GM12878 (cell line): ENCODE measurements at places on chromosomes 6 and 20.

GRCh38 chr6:166543603-166544295, 42.7 kb downstream of the RAMACL start:
- no peak overlapping the region for H3K4me3 ChIP-seq
- H3K27ac ChIP-seq = no peak overlapping the region
- H3K36me3 ChIP-seq = no peaks in the 10 kb centered on the region
- no peak for DNase-seq
- peaks cover 16% of the 10 kb centered on the region for H3K4me1 ChIP-seq

DNA sequence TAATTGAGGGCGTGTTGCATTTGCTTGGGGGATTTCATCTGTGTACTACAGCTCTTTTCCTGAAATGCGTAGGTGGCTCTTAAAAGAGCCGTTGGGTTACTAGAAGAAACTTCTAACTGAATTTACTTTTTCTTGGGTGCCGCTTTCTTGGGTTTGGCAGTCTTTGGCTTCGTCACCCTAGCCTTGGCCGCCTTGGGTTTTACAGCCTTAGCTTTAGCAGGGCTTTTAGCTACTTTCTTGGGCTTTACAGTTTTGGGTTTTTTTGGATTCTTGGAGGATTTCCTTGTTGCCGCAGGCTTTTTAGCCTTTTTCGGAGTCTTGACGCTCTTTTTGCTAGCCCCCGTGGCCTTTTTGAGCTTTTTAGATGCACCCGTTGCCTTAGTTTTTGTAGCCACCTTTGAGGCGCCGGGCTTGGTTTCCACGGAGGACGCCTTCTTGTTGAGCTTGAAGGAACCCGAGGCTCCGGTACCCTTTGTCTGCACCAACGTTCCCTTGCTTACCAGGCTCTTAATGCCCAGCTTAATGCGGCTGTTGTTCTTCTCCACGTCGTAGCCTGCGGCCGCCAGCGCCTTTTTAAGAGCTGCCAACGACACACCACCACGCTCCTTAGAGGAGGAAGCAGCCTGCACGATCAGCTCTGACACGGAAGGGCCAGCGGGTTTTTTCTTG, 54.5 kb downstream of the TRIM38 start:
- H3K27ac ChIP-seq = no peak overlapping the region
- H3K4me3 ChIP-seq = no peak overlapping the region
- no peaks in the 10 kb centered on the region for H3K27me3 ChIP-seq
- no peak for DNase-seq

- no peak overlapping the region for H3K27ac ChIP-seq
- no peaks in the 10 kb centered on the region for H3K36me3 ChIP-seq
- no peak for DNase-seq
- H3K4me1 ChIP-seq = no peaks in the 10 kb centered on the region
Measured at GRCh38 chr6:101534386-101534785, 140.9 kb downstream of the GRIK2 start.

GRCh38 chr20:14245368-14245970, 91.9 kb downstream of the FLRT3 start:
- H3K4me3 ChIP-seq = no peak overlapping the region
- H3K36me3 ChIP-seq = no peaks in the 10 kb centered on the region
- H3K4me1 ChIP-seq = no peaks in the 10 kb centered on the region
- H3K27ac ChIP-seq = no peak overlapping the region

DNA sequence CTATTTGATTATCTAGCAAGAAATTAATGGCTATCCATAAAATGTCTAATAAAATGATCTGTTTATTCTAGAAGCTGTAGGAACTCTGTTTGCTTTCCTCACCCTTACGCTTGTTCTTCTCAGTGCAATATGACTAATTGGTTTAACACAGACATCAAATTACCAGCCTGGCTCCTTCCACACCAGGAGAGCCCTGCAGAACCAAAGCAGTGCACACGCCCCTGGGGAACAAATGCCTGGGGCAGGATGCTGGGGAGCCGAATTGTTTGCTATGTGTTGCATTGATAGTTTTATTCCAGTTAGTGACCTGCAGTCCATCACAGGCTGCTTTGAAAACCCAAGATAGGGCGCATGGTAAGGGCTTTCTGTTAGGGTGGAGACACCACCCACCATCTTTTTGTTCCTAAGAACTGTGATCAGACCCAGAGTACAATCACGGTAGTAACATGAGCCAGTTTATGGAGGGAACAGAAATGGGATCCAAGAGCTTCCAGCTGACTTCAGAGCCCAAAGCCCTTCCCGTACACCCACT, 126.4 kb upstream of the CD93 start:
- H3K36me3 ChIP-seq = no peaks in the 10 kb centered on the region
- H3K27ac ChIP-seq = no peak overlapping the region
- no peaks in the 10 kb centered on the region for H3K27me3 ChIP-seq
- no peak for DNase-seq

- H3K36me3 ChIP-seq = no peaks in the 10 kb centered on the region
- H3K4me3 ChIP-seq = no peak overlapping the region
- no peak for DNase-seq
- no peaks in the 10 kb centered on the region for H3K27me3 ChIP-seq
Measured at GRCh38 chr6:11580686-11581405, 43.3 kb downstream of the TMEM170B start.

GRCh38 chr20:46308258-46309157, at the start of gene CDH22:
Gene CDH22, minus strand, starts transcription at chr20:46308498. Its CDS starts 57,204 bp downstream, at chr20:46251294.
- H3K4me1 ChIP-seq = no peaks in the 10 kb centered on the region
- H3K36me3 ChIP-seq = no peaks in the 10 kb centered on the region
- H3K27ac ChIP-seq = no peak within 1 kb of the TSS
- no peak within 1 kb of the TSS; the same call in 1 of the 2 replicates for H3K4me3 ChIP-seq
- no peak for DNase-seq
- peaks cover 32% of the 10 kb centered on the region for H3K27me3 ChIP-seq

GRCh38 chr6:133297657-133298056, 56.5 kb downstream of the EYA4 start:
- no peaks in the 10 kb centered on the region for H3K36me3 ChIP-seq
- H3K27me3 ChIP-seq = no peaks in the 10 kb centered on the region
- H3K27ac ChIP-seq = no peak overlapping the region
- no peak overlapping the region for H3K4me3 ChIP-seq
- no peaks in the 10 kb centered on the region for H3K4me1 ChIP-seq
- DNase-seq = no peak

GRCh38 chr6:5086294-5086890, 1.3 kb downstream of the PPP1R3G start:
- H3K4me1 ChIP-seq = peaks cover 25% of the 10 kb centered on the region
- H3K27ac ChIP-seq = no peak overlapping the region
- H3K4me3 ChIP-seq = peak overlapping the region; percentile 84; the same call in 1 of the 2 replicates
- H3K27me3 ChIP-seq = peaks cover 14% of the 10 kb centered on the region

DNA sequence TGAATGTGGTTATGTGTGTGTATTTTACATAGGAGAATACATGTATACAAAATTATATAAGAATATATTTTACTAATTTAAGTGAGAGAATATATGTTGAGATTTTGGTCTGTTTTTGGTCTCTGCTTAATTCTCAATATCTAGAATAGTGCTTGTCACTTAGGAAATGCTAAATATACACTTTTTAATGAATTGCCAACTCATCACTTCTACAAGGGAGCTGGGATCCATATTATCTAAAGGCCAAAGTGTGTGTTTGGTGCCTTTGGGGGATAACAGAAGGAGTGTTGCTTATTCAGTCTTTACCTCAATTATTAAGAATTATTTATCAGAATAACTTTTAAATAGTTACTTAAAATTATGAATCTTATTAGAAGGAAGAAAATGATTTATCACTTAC, 1304.8 kb downstream of the HACE1 start:
- no peak overlapping the region for H3K4me3 ChIP-seq
- H3K36me3 ChIP-seq = no peaks in the 10 kb centered on the region
- no peaks in the 10 kb centered on the region for H3K4me1 ChIP-seq
- no peaks in the 10 kb centered on the region for H3K27me3 ChIP-seq

DNA sequence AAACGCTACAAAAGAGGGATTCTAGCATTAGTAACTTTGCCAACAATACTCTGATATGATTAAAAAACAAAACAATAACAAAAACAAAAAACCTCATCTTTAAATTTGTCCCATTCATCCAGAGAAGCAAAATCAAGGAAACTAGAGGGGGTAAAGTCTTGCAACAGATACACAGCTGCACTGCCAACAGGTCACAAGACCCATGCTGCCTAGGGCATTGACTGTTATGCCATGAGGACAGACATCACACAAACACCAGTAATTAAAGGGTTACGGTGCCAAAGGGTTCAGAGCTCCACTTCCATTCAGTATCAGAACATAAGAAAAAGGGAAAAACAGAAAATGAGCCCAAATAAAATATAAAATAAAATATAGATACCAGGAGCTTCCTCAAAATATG, 1.6 kb downstream of the TBC1D20 start:
- peaks cover 5% of the 10 kb centered on the region for H3K4me1 ChIP-seq
- no peaks in the 10 kb centered on the region for H3K36me3 ChIP-seq
- H3K27me3 ChIP-seq = no peaks in the 10 kb centered on the region
- peak overlapping the region; percentile 19; the same call in 1 of the 2 replicates for H3K4me3 ChIP-seq
- no peak overlapping the region for H3K27ac ChIP-seq
- DNase-seq = no peak

GRCh38 chr6:127204281-127204680, 62.4 kb upstream of the RNF146 start:
- no peaks in the 10 kb centered on the region for H3K4me1 ChIP-seq
- no peaks in the 10 kb centered on the region for H3K27me3 ChIP-seq
- H3K4me3 ChIP-seq = no peak overlapping the region

GRCh38 chr6:78611102-78611620, 256.2 kb upstream of the IRAK1BP1 start:
- no peak for DNase-seq
- H3K36me3 ChIP-seq = no peaks in the 10 kb centered on the region
- H3K27ac ChIP-seq = no peak overlapping the region
- no peak overlapping the region for H3K4me3 ChIP-seq

GRCh38 chr6:144334150-144334708, 49.1 kb downstream of the UTRN start:
- H3K36me3 ChIP-seq = no peaks in the 10 kb centered on the region
- H3K4me3 ChIP-seq = peak overlapping the region; percentile 54; the same call in 1 of the 2 replicates
- no peaks in the 10 kb centered on the region for H3K27me3 ChIP-seq
- no peak overlapping the region for H3K27ac ChIP-seq

GRCh38 chr6:115865914-115866313, 194.8 kb downstream of the FRK start:
- no peaks in the 10 kb centered on the region for H3K36me3 ChIP-seq
- DNase-seq = no peak
- H3K27ac ChIP-seq = no peak overlapping the region
- H3K4me3 ChIP-seq = no peak overlapping the region
- H3K4me1 ChIP-seq = no peaks in the 10 kb centered on the region
